ENCODE measurements at places on chromosomes 12 and 14.

DNA sequence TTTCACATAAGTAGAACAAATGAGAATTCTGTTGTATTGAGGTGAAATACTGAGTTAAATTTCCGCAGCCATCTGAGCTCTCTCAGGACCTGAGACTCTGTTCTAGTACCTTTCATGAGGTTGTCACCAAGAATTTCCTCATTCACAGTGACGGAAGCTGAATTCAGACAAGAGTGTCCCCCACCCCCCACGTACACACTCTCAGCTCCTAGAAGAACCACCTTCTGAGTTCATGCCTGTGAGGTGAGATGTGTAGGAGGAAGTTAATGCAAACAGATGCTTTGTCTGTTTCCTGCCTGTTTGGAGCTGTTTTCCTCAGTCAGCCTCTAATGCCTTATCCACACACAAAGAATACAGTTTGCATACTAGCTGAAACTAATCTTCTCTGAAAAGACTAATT lies 18.2 kb downstream of the BICDL1 start:
- no peak for DNase-seq

- no peak for DNase-seq
Observed at GRCh38 chr14:68633131-68633991, 159.5 kb downstream of the ZFP36L1 start.

DNA sequence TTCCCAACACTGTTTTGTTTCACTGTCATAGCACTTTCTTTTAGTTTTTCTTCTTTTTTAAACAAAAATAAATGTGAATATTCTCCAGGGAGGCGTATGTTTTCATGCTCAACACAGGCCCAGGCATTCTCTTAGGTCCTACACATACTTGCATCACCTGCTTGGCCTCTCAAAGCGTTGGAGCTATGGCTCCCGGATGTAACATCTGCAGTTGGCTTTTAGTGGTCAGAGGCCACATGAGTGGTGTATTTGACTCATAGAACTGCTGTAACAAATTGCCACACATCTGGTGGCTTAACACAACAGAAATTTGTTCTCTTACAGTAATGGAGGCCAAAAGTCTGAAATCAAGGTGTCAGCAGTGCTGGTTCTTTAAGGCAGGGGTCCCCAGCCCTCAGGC lies 44.6 kb upstream of the VRK1 start:
- no peak for DNase-seq

DNA sequence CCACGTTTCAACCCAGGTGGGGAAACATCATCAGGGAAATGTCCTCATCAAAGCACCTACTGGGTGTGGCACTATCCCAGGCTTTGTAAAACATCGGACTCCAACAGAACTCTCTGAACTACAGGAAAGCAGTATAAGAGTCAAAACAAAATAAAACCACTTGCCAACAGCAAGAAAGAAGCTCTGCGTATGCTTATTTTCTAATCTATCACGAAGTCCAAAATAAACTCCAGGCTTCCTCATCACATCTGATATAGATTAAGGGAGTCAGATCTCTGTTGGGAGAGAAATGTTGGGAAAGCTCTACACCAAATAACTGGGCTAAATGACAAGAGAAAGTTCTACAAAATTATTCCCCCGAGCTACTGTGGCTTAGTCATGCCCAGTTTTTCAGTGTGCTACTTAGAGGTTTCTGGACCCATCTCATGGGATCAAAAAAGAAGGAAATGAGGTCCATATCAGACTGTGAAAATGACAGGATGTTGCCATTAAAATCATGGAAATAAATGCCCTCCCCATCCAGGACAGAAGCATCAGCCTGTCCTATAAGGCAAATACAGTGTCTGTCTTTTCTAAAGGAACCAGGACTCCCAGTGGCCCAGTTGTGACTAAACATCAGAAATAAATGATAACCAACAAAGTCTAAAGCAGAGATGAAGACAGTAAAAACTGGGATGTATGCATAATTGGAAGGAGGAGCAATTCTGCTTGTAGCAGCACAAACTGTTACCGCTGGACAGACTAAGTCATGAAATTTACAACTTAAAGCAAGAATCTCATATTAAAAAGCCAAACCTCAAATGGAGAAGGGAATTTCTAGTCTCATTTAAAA lies 149.5 kb downstream of the STXBP6 start:
- DNase-seq: no peak

DNA sequence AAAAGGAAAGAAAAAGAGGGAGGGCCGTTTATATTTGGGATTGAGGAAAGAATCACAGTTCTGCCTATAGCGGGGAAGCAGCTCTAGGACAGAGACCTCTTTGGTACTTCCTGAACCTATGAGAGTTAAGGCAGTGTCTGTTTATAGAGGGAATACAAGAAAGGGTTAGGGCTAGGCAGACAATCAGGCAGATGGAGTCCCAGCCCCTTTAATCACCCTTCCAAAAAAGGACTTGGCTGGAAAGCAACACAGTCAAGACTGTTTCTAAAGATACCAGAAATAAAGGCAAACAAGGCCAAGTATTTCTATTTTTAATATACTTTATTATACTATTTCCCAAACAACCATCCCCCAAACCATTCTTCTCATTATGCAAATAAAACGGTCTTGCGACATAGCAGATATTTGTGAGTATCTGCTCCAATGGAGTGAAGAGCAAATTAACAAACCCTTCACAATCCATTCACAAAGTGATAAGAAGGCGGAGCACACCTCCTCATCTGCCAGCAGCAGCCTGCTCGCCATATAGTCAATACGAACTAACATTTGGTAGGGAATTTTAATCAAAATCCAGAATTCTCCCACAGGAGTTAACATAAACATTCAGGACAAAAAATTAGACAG lies 697 bp upstream of the GRIP1 start:
- no peak for DNase-seq

All from mucosa of descending colon (tissue), 3 donors.